ENCODE measurements at places on chromosomes 6 and 20. TPM values are rescaled to one million over a fixed set of nuclear protein-coding genes. Genes with fewer than 3 reads are reported as not detected.

The SLC44A4 gene
- total RNA-seq: 0.16 TPM

The ZSCAN31 gene
- total RNA-seq: 2.1 TPM

The GSTA5 gene
- not detected for total RNA-seq

The C20orf96 gene
- total RNA-seq: 11.9 TPM

The PARD6B gene
- total RNA-seq: 2.9 TPM

Measured in A549 treated with CORT108297 at 1 μM for 4 hours (cell line).